ENCODE measurements at places on chromosomes 3 and 15. TPM values are rescaled to one million over a fixed set of nuclear protein-coding genes. Genes with fewer than 3 reads are reported as not detected.

DNA sequence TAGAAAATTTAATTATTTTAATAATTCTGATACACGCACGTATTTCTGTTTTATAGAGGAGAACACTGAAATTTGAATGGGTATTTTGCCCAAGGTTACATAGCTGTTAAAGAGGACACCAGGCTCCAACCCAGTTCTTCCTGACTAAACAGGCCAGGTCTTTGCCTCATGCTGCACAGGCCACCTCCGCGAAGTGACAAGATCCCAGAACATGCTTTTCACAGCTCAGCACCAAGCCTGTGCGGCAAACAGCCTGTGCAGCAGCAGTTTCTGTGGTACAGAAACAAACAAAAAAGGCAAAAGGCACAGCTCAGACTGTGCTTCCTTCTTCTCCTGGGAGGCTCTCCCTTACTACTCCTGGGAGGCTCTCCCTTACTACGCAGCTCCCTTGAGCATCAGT lies 6.5 kb downstream of the FOXL2 start:
- no peak for DNase-seq

GRCh38 chr3:131903988-131904415 lies 130.8 kb downstream of the CPNE4 start:
- DNase-seq, result no peak

- DNase-seq, result no peak
These were observed 239.9 kb downstream of the TLE3 start for GRCh38 chr15:69857686-69858391.

DNA sequence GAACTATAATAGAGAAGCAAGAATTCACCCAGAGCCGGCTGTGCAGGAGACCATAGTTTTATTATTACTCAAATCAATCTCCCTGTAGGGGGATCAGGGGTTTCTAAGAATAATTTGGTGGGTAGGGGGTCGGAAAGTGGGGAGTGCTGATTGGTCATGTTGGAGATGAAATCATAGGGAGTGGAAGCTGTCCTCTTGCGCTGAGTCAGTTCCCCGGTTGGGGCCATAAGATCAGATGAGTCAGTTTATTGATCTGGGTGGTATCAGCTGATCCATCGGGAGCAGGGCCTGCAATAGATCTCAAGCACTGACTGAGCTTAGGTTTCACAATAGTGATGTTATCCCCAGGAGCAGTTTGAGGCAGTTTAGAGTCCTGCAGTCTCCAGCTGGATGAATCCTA lies 97.0 kb upstream of the SNRPN start:
- no peak for DNase-seq

GRCh38 chr3:12979151-12979946 lies 93.9 kb downstream of the IQSEC1 start:
- no peak for DNase-seq

GRCh38 chr3:122295266-122296062 lies 29.6 kb upstream of the CSTA start:
- DNase-seq, result no peak

DNA sequence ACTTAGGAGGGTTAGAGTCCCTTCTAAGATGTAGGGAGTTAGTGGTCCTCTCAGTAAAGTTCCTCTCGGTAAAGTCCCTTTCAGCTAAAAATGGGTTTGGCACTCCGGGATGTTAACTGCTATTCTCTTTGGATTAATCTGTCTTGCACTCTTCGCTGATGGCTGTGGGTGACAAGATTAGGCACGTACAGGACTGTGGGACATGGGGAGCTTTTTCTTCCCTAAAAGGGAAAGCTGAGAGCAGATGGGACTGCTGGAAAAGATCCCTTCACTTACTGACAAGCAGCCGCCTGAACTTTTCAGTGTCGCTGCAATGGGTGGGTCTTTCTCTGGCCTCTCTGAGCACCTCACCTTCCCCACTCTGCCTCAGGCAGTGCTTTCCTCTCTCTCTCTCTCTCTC lies 16.4 kb upstream of the HHATL start:
- no peak for DNase-seq

GRCh38 chr15:60804986-60805949 lies 326.3 kb upstream of the ICE2 start:
- DNase-seq, result no peak

Gene TMEM44
- 21.9 TPM for polyA plus RNA-seq

- DNase-seq, result no peak
These were observed 32.2 kb upstream of the CDCP1 start for GRCh38 chr3:45178183-45179023.
